ENCODE measurements at places on chromosomes 7 and 10.

GRCh38 chr7:159013825-159014289 is 130.8 kb downstream of the VIPR2 start:
- no peak for DNase-seq

DNA sequence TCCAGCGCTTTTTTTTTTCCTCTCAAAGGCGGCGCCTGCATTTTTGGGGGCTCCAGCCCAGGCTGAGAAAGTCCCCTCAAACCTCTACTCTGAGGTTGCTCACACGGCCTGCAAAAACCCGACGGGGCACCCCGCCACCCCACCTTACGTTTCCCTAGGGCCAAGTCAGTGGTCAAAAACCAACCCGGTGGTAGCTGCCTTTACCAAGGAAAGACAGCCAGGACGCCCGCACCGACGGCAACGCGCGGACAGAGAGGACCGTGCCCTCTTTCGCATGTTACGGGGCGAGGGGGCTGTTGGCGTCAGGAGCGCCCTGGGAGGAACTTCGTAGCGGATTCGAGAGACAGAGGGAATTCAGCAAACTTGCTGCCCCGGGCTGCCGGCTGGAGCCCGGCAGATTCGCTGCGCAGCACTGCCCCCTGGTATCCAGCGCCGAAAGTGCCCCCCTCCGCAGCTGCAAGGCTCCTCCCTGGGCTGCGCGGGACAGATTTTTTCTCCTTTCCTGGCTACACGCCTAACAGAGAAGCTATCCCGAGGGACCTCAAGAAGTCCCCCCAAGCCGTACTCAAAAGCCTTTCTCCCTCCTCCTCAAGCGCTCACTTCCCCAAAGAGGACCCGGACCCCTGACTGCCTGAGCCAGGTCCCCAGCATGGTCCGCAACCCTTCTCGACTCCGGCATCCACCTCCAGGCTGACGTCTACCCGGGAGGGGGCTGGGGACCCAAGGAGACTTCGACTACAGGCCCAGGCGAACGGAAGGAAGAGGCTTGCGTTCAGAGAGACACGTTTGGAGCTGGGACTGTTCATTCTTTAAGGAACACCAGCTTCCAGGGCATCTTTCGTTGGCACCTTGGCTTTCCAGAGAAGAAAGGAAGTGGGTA is 27.7 kb upstream of the VAX1 start:
- peak; percentile 30 for DNase-seq

DNA sequence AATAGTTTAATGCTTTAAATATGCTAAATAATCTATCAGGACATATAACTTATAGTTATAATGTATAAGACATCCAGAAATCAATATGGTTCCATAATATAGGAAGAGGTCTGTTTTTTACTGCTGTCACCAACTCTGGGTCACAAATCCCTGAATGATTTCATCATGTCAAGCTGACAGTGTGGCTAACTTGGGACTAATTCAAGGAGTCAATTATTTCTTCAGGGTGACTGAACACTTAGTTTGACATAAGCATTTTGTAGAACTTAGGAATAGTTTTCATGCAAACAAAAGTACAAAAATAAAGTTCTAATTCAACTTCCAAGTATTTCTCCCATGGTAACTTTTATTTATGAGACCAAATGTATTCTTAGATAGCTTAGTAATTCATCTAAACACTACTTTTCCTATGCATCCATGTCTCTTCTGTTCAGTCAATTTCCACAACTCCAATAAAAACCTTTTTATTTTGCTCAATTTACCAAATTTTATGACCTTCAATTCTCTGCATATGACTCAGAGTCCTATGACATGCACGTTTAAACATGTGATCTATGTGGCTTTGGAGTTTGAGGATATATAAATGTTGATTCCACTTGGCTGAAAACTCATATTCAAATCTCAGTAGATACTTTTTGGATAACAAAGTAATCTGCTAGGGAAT is 40.3 kb upstream of the GNAT3 start:
- no peak for DNase-seq

DNA sequence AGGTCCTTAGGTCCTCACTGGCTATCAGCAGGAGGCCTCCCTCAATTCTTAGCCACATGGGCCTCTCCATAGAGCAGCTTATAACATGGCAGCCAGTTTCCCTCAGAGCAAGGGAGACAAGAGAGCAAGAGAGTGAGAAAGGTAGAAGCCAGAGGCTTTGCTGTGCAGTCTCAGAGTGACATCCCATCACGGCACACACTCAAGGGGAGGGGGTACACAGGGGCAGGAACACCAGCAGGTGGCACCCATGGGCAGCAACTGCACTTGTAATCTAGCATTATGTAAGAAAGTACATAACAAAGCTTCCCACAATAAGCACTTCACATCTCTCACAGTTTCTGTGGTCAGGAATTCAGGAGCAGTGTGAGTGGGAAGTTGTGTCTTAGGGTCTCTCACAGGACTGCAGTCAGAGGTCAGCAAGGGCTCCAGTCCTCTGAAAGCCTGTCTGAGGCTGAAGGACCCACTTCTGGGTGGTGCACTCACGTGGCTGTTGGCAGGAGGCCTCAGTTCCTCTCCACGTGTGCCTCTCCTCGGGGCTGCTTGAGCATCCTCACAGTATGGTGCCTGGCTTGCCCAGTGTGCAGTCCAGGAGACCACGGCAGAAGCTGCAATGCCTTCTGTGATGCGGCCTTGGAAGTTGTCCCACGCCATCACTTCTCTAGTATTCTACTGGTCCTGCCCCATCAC is 159.4 kb downstream of the OAT start:
- no peak for DNase-seq

- DNase-seq, result no peak
Observed at GRCh38 chr10:8158193-8159071, 103.9 kb downstream of the GATA3 start.

- no peak for DNase-seq
Observed at GRCh38 chr7:37208528-37208927, 240.1 kb downstream of the ELMO1 start.

- DNase-seq, result no peak
Observed at GRCh38 chr7:2151801-2152612, 80.7 kb downstream of the MAD1L1 start.

- no peak for DNase-seq
Observed at GRCh38 chr7:114979388-114979787, 57.5 kb downstream of the MDFIC start.

GRCh38 chr7:137847568-137848050 is 835 bp upstream of the DGKI start:
- no peak for DNase-seq

DNA sequence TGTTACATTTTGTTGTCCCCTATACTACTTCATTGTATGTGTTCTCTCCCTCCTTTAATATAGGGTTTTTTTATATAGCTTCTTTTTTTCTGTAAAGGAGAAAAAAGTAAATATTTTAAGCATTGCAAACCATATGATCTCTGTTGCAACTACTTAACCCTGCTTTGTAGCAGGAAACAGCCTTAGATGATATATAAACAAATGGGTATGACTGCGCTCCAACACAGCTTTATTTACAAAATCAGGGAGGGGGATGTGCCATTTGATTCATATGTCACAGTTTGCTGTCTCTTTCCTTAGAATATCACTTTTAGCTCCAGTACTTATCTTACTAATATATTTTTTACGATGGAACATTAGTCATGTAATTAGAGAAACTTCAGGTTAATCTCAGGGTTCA is 155.2 kb upstream of the GNAI1 start:
- no peak for DNase-seq

GRCh38 chr10:51168086-51168815 is 94.0 kb downstream of the PRKG1 start:
- DNase-seq, result no peak

- no peak for DNase-seq
Observed at GRCh38 chr10:8616166-8616565, 561.7 kb downstream of the GATA3 start.

- DNase-seq, result no peak
Observed at GRCh38 chr7:101739775-101740398, 77.5 kb upstream of the CUX1 start.

- DNase-seq, result no peak
Observed at GRCh38 chr10:49028639-49029038, 86.7 kb downstream of the VSTM4 start.

- no peak for DNase-seq
Observed at GRCh38 chr7:132998763-132999162, 83.1 kb downstream of the CHCHD3 start.

DNA sequence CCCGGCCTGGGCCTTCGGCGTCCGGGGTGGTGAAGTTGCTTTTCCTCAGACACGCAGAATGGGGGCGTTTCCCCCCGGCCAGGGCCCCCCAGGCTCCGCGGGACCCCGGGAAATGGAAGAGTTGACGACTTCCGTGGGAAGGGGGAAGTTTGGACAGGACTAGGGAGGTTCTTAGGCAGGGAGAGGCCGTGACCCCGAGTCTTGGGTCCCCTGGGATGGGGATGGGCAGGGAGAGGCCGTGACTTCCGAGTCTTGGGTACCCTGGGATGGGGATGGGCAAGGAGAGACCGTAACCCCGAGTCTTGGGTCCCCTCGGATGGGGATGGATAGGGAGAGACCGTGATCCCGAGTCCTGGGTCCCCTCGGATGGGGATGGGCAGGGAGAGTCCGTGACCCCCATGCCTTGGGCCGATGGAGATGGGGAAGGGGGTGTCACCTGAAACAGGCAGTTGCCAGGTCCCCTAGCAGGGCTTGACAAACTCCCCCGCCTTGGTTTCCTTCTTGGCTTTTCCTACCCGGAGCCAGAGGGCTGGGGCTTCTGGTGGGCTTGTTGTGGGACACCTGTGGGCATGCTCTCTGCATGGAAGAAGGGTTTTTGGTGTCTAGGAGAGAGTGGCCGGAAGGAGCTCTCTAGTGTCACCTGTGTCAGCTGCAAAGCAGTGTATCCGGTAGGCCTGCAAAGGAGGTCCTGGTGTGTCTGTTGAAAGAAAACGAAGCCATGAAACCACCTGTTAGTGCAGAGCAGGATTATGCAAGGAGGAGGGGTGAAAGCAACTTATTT is 1.1 kb downstream of the TRRAP start:
- peak; percentile 8 for DNase-seq

DNA sequence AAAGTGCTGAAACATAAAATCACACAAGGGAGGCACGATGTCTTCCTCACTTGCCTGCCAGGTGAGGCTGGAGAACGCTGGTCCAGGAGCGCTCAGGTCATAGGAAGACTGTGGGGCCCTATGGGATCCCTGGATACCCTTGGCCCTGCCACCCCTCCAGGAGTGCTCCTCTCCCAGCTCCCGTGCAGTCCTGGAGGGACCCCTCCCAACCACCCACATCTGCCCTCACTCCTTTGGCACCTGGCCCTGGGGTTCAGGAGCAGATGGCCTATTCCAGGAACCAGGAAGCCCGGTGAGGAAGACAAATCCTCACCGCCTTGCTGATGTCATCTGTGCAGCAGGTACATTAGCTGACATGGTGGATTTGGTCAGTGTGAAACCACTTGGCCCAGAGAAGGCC is 3.7 kb upstream of the CXCL12 start:
- DNase-seq, result no peak

- DNase-seq, result no peak
Observed at GRCh38 chr7:106617860-106618259, 43.1 kb downstream of the CCDC71L start.

DNA sequence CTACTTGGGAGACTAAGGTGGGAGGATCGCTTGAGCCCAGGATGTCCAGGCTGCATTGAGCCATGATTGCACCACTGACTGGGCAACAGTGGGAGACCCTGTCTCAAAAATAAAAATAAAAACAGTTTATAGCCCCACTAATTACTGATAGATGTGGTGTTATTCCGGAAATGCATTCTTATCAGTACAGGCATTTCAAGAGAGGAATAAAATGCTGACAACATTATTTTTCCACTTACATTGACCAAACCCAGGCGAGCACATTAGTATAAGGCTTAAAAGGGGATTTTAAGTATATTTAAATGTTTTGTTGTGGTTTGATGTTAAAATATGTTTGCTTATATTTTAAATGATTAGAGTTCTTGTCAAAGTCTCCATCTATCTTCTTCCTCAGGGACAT is 359.5 kb downstream of the PLXDC2 start:
- DNase-seq, result no peak

DNA sequence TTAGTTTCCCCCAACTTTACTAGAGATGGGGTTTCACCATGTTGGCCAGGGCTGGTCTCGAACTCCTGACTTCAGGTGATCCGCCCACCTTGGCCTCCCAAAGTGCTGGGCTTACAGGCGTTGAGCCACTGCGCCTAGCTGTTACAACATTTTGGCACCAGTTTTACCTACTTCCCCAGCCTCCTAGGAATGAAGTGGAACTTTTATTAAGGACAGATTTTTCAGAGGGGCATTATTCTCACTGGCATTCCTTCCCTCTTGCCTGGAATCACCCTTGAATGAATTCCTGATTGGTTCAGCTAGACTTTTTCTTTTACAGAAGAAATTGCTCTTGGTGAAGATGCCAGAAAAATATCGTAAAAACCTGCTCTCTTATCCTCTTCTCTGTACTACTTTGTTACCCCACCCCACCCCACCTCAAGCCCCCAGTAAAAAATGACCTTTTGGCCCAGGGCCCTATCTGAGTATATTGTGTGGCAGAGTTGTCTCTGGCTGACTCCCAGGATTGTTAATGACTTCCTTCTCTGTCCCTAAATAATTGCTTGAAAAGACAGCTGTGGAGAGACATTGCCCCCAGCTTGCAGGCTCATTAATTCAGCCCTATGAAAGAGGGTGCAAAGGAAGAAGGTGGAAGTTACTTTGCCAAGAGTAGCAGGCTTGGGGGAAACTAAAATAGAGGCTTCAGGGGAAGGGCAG is 189.6 kb downstream of the AUTS2 start:
- DNase-seq, result no peak

GRCh38 chr7:106127984-106128780 is 16.1 kb upstream of the SYPL1 start:
- DNase-seq, result no peak

GRCh38 chr10:118832241-118832651 is 77.5 kb upstream of the CACUL1 start:
- peak; percentile 15 for DNase-seq

DNA sequence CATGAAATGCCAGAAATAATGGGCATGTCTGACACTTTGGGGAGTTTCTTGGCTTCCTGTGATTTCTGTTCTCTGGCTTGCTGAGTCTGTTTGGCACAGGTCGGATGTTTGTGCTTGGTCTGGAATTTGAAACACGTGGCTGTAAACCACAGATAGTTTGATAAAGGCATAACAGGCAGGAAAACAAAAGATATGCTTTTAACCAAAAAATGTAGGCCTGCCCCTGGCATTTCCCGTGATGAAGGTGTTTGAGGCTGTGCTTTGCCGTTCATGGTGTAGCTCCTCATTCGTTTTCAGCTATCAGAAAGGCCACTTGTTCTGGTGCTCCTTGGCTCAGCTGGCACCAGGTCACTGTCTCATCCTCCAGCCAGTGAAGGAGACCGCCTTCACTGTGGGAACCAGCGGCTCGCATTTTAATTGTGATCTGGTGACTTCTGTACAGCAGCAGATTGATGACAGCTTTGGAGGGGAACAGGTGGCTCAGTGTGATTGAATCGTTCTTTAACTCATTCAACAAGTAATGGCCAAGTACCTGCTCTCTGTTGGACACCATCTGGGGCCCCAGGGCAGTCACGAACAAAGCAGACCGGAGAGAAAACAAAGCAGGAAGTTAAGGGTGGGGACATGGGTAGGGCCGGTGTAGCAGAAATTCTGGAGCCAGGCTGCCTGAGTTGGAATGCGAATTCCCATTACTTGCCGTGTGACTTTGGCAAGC is 111.5 kb downstream of the CCNY start:
- DNase-seq, result no peak

Measured in hypothalamus (tissue), 51 donors.